ENCODE measurements at places on chromosomes 1 and 21.

DNA sequence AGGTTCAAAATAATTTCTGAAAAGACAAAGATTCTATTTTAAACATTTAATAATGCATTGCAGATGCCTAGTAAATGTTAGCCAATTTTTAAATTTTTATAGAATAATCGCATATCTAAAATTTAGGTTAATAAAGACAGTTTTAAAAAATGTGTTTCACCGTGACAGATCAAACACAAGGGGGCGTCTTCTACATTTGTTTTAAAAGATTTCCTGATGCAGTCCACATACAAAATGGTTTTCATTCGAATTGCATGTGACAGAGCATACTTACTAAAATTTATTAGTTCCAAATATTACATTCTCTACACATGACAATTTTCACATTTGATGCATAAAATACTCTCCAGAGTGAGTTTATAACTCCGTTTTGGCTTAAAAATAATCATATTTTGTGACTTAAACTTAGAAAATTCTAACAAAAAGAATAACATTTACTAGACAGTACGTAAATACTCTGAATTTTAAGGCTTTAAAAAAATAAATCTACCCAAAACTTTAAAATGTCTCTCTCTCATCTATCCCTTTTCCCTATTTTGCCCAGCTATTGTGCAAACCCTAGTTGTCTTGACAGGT, 75.5 kb downstream of the ADAMTS1 start:
- no peak for DNase-seq

- no peak for DNase-seq
Observed at GRCh38 chr1:203888807-203889251, 27.4 kb downstream of the SNRPE start.

GRCh38 chr1:229296541-229296941, 25.6 kb downstream of the RAB4A start:
- DNase-seq = no peak

DNA sequence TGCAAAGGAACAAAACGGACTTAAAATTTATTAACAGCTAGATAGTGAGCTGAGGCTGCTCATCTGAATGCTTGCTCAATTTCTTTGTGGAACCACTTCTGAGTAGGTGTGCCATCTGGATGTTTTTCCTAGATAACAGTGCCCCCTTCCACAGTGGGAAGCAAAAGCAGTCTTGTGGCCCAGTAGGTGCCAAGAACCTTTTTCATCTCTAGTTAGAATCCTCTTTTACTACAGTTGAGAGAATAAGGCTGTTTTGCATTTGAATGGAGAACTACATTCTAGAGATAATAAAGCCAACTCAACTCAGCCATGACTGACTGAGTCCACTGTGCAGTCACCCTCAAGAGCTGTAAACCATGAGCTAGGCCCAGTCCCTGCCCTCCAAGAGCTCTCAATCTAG, 13.3 kb downstream of the F3 start:
- DNase-seq = no peak

DNA sequence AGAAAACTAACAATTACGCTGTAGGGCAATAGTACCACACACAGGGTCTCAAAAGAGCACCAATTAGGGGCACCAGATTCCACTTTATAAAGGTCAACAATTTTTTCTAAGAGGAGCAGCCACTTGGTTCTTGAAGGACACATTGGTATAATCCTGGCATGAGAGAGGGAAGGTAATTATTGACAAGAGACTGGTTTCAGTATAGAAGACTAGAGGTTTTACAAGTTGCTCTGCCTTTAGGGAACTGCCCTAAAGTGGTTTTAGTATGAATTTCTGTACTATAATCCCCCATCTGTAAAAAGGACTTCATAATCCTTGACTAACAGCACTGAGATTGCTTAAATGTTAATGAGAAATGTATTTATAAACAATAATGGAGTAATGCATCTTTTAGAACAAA, 648.5 kb upstream of the PTBP2 start:
- DNase-seq = no peak

Measured in Right ventricle myocardium superior (tissue), 1 donor.